ENCODE measurements at places on chromosomes 3 and 15.

DNA sequence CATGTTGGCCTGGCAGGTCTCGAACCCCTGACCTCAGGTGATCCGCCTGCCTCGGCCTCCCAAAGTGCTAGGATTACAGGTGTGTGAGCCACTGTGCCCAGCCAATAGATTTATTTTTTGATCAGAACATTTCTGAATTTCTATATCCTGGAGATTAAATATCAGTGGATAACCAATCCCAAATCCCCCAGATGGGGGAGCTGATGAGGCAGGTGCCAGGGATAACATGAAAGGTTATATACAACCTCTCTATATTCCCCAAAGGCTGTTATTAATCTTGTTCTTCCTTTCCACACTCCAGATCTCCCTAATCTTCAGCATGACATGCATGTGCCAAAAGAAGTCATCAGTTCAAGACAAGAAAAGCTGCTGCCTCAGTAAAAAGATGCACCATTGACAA lies 112.3 kb downstream of the WDR76 start:
- DNase-seq, result peak; percentile 41

GRCh38 chr3:187263270-187263669 lies 28.3 kb downstream of the MASP1 start:
- DNase-seq, result no peak

DNA sequence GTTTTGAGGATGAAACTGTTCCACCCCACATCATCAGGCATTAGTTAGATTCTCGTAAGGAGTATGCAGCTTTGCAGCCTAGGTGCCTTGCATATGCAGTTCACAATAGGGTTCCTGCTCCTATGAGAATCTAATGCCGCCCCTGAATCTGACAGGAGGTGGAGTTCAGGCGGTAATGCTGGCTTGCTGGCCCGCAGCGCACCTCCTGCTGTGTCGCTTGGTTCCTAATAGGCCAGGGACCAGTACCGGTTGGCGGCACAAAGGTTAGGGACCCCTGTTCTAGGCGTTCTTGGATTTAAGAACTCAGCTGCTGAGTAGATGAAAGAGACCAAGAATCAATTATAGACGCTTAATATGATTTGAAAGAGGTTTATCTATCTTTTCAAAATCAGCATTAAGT lies 595.4 kb downstream of the CADM2 start:
- DNase-seq, result no peak

- no peak for DNase-seq
These were observed 17.5 kb downstream of the STAC start for GRCh38 chr3:36397841-36398240.

DNA sequence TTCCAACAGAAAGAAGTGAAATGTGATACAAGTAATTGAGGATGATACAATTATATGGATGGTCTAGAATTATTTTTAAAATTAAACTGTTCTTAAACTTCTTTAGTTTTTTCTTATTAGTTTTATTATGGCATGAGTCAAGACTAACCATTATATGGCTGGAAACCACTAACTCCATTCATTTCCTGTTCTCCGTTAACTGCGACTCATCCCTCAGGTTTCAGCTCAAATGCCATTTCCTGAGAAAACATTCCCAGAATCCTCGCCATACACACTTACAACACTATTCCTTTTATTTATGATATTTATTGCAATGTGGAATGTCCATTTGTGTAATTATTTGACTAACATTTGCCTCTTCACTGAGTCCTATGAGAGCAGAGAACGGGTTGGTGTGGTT lies 394.1 kb downstream of the SOX2 start:
- peak; percentile 7 for DNase-seq

GRCh38 chr3:12449889-12450682 lies 34.2 kb upstream of the TSEN2 start:
- no peak for DNase-seq

DNA sequence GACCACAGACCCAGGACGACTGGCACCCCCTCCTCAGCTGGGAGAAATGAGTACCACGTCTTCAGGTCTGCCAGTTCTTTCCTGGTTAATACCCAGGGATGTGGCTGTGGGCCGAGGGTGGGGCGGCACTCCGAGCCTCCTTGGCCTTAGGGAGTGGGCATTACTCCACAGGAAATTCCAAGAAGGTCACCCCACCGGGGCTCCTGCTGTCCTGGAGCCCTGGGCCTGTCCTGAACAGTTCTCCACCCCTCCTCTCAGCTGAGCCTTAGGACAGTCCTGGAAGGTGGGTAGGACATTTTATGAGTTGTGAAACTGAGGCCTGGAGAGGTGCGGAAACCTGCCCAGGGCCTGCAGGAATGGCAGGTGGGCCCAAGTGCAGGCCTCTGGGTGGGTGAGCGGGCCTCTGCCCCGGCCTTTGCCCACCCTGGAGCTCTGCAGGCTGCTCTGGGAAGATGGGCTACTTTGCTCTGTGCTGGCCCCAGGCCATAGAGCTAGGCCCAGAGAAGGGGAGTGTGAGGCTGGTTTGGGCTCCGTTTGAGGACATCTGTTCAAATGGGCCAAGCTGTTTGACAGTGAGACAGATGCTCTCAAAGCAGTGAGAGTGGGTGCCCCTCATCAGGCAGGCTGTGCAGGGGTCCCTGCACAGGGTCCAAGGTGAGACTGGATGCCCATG lies 103.1 kb downstream of the TMEM266 start:
- DNase-seq, result no peak

GRCh38 chr3:126941721-126942270 lies 41.1 kb upstream of the PLXNA1 start:
- DNase-seq, result peak; percentile 73

- DNase-seq, result no peak
These were observed 358.0 kb downstream of the WDR72 start for GRCh38 chr15:53401503-53401902.

- DNase-seq, result no peak
These were observed 258.9 kb upstream of the THBS1 start for GRCh38 chr15:39321977-39322376.

- no peak for DNase-seq
These were observed 283.1 kb downstream of the NEK10 start for GRCh38 chr3:27085829-27086730.

GRCh38 chr3:184725176-184725719 lies 13.4 kb upstream of the MAGEF1 start:
- no peak for DNase-seq

GRCh38 chr15:40796512-40796911 lies 10.4 kb upstream of the ZFYVE19 start:
- DNase-seq, result no peak

- DNase-seq, result no peak
These were observed 165.5 kb downstream of the IL5RA start for GRCh38 chr3:2944628-2945027.

DNA sequence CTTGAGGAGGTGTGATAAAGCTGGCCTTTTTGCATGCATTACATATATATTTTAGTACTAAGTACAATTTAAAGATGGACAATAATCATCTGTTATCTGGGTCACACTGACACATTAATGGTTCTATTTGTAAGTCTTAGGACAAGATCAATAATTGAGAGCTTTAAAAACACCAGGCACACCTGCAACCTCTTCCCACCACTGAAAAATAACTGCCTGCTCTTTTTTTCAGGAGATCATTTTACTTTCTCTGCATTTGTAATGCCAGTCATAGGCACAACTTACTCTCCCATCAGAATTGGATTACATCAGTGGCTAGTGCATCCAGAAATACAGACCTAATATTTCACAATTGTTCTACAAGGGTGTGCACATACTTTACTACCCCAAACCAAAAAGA lies 149.8 kb downstream of the MECOM start:
- DNase-seq, result no peak

DNA sequence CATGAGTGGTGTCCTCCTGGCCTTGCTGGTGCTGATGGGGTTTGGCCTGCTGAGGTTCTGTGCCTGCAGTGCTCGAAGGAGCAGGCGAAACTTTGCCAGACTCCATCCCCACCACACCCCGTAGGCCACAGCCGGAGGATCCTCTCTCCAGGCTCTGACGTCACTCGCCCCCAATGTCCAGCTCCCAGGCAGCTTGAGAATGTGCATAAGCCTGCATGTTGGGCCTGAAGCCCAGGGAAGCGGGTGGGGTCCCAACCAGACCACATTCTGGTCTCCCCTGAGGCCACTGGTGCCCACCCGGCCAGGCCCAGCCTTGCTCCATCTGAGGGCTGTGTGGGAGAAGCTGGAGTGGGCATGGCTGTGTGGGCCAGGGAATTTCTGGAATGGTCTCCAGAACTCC lies 109.8 kb downstream of the ASB7 start:
- DNase-seq, result no peak

GRCh38 chr15:74983725-74984231 lies 11.6 kb upstream of the SCAMP5 start:
- peak; percentile 90 for DNase-seq

GRCh38 chr3:87229113-87229512 lies 2.0 kb downstream of the CHMP2B start:
- no peak for DNase-seq

DNA sequence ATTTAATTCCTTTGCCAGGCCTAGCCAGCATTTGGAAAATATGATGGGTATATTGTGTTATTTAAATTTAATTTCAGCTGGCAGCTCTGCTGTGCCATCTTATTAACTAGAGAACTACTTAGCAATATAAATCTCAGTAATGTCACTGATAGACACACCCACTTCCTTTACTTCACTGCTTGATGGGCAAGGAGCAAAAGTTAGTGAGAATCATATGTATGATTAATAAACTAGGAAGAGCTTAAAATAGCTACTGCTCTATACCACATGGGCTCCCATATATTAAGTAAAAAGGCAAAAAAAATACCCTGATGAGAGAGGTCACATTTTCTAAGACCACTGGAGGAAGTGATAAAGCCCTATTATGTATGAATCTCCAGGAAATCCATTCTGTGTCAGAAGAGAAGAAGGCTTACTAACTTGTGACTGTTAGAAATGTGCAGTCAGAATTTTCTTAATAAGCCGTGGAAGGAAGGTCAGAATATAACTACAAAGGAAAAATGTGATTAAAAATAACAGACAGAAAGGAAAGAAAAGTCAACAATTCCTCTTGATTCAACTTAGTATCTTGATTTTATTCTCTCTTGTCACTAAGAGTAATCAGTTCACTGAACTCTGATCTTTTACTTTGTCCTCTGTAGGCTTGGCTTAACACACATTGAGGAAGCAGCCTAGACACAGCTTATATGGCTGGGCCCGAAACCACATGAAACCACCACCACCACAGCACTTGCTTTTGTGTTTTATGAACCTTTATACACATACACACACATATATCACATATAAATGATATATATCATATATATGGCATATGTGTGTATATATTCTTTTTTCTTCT lies 1233.9 kb upstream of the ALCAM start:
- no peak for DNase-seq

DNA sequence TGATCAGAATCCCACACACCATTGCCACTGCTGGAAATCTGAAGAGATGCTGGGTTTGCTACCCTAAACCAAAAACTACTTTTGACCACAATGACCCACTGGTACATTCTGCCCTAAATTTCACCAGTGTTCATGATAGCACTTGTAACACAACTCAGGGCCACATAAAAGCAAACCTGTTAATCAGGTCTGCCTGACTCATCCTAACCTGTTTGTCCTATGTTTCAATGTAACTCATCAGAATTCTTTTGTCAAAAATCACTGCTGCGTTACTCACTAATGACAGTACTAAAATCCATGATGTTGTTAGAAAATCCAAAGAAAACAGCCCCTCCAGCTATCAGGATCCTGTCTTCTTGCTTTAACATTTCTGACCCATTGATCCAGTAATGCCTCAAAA lies 55.6 kb upstream of the XCR1 start:
- DNase-seq, result no peak

DNA sequence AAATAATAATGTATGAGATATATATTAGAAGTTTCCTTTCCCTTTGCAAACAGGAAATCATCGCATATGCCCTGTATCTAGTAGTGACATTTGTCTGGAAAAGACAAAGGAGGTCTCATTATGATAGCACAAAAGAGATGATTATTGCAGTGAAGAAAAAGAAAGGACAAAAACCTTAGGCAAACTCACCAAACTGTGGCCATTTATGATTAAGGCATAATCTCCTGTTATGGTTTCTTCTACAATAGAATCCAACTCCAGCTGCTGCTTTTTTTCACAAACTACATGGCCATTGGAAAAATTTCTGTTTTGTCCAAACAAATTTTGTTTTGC lies 218.2 kb downstream of the ATP8B4 start:
- no peak for DNase-seq

DNA sequence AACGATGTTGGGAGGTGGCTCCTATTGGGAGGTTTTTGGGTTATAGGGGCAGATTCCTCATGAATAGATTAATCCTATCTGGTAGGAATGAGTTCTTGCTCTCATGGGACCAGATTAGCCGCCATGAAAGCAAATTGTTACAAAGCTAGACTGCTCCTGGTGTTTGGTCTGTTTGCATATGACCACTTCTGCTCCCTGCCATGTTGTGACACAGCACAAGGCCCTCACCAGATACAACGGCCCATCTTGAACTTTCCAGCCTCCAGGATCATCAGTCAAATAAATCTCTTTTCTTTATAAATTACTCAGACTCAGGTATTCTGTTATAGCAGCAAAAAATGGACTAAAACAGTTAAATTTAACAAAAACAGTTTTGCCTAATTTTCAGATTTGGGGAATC lies 34.4 kb downstream of the TRIM42 start:
- no peak for DNase-seq

- no peak for DNase-seq
These were observed 20.1 kb upstream of the TMCC1 start for GRCh38 chr3:129913618-129914017.

Data from LHCN-M2 (cell line).